ENCODE measurements at places on chromosomes 5 and 9. TPM values are rescaled to one million over a fixed set of nuclear protein-coding genes. Genes with fewer than 3 reads are reported as not detected.

DNA sequence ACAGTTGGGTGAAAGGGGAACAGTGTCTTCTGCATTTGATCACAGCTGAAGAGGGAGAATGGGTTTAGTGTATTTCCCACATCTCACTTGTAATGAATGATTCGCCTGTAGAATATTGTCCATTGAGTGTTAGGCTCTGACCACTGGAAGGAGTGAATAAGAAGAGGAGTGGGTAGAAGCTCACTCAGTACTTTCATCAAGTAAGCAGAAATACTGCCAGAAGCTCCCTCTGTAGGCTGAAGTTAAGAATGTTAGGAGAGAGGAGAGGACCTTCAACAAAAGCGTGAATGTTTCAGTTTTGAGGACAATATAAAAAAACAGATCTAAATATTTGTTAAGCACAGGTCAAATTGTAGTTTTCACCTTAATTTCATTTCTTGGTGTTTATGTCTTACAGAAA, 27.5 kb downstream of the FSD1L start:
- H3K4me3 ChIP-seq = no peak overlapping the region
- peak; percentile 52 for DNase-seq
- H3K36me3 ChIP-seq = peaks cover 11% of the 10 kb centered on the region
- no peaks in the 10 kb centered on the region for H3K27me3 ChIP-seq
- H3K27ac ChIP-seq = peak overlapping the region; percentile 4

GRCh38 chr5:174222891-174223290, 177.4 kb downstream of the NSG2 start:
- no peak overlapping the region for H3K4me3 ChIP-seq
- no peak for DNase-seq
- peaks cover 4% of the 10 kb centered on the region for H3K36me3 ChIP-seq

Gene GPX8
- total RNA-seq = 209 TPM

Gene MYMK
- not detected for total RNA-seq

Gene PCDHGB7
- 17.9 TPM for total RNA-seq
